Naive thymus-derived CD8-positive, alpha-beta T cell (primary cell): ENCODE measurements at places on chromosomes 7 and 10. TPM values are rescaled to one million over a fixed set of nuclear protein-coding genes. Genes with fewer than 3 reads are reported as not detected.

The PRKAR1B gene
- total RNA-seq: 46.2 TPM

The STRIP2 gene
- total RNA-seq: not detected

DNA sequence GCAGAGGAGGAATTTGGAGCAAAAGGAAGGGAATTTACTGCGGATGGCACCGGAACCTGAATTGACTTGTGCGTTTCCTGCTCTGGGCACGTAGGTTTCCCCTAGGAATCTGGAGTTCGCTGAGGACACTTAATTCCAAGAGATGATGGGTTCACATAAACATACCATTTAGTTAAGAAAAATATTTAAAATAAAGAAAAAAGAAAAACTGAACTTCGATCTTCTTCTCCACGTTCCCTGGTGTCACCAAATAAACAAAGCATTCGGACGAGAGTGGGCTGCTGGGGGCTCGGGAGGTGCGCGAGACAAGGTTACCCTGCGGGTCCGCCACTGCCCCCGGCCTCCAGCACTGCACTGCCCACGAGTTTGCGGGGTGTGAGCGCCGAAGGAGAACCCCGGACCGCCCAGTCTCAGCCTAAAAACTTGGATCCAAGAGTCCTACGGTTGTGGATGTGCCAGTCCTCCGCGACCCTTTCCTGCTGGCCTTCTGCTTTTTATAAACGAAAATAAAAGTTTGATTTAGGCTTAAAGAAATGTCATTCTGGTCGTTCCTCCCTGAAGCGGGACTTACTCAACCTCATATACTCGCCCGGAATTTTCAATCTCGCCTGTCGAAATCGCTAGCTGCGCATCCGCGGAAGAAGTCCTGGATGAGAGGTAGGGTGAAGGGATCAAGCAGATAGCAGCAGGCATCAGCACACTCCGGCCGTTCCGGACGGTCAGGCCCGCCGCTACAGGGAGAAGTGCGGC lies 30.3 kb downstream of the SKIDA1 start:
- DNase-seq: no peak

DNA sequence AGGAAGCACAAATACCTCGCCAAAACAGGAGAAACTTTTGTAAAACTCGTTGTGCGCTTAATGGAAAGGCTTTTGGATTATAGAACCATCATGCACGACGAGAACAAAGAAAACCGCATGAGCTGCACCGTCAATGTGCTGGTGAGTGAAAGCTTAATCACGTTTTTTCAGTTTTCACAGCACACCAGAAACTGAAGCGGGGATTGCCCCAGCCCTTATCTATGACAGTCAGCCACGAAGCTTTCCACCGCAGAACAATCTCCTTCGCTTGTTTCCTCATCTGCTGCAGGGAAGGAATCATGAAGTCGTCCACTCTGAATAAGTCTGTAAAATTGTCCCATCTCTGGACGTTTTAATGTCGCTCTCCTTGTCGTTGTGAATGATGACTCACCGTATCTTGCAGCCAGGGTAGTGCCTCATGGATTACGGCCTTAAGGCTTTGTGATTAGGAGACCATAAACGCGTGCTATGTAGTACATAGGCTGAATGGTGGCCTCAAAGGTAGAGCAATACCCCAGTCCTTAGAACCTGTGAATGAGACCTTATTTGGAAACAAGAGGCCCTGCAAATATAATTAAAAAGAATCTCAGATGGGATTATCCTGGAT lies 174.9 kb upstream of the NPS start:
- no peak for DNase-seq

GRCh38 chr7:140300243-140301136 lies 97.8 kb downstream of the SLC37A3 start:
- DNase-seq: no peak
